ENCODE measurements at places on chromosomes 4 and X. TPM values are rescaled to one million over a fixed set of nuclear protein-coding genes. Genes with fewer than 3 reads are reported as not detected.

GRCh38 chrX:88865634-88866033 lies 118.6 kb downstream of the CPXCR1 start:
- no peak for DNase-seq

DNA sequence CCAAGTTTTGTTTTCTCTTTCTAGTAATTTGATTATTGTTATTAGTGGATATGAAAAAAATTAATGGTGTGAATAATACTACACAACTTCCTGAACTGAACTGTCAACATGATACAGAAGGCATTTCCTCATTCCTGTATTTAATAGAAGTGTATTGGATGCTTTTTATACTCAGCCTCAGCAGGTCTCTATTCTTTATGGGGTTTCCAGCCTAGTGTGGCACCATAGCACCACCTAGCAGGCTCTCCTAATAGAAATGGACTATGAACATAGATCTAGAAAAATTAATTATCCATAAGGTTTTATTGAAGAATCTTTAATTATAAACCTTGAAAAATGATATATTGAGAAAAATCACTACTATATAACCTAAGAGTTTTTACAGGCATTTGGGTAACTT lies 52.4 kb downstream of the GLRB start:
- DNase-seq = no peak

DNA sequence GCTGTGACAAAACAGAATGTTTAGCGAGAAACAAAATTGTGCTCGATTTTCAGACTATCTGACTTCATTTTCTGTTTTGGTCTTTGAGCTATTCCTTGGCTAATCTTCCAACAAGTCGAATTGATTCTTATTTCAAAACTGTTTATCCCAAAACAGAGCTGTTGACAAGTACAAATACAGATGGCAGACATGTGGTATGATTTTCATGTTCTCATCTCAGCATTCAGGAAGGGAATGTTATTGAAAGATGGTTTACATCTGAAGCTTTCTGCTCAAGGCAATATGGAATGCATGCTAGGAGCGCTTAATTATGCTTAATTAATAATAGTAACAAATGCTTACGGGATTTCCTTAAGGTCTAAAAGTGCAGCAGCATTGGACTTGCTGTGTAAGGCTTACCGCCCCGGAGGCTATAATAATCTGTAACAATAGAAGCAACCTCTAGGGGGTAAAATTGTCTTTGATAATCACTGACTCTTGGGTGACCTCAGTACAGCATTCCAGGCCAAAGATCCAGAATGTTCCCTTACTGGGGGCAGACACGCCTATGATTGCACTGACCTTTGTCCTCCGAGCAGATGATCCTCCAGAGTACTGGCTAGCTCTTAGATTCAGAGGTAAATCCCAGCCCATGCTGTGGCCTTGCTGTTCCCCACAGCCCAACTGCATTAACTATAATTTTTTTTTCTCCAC lies 16.4 kb downstream of the LSM6 start:
- no peak for DNase-seq

DNA sequence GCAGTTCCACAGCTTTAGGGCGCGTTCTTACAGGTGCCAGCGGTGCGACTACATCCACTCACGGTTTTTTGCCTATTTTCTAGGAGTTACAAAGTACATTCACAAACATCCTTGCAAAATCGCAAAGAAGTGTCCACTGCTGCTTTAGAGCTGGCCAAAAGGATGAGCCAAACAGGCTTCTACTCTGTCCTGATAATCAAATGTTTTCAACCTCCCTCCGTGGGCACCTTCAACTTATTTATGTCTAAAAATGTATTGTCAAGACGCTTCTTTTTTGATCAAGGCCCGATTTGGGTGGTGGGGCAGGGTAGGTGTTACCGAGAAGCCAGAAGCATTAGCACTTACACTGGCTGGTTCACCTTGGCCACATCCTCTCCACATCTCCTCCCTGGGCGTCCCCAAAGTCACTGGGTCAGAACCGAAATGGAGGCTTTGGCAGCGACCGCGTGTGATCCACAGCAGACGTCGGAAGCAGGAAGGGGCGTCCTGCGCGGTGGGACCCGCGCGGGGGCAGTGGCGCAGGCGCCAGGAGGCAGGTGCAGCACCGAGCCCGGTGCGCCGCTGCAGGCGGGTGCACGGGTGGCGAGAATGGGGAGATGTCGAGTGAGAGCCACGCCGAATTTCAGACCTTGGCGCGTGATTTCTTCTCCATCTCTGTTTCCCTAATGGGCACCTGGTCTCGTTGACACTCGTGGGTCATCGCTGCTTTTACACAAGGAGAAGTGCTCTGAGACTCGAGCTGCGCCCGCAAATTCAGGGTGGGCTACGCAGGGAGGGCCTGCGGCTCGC lies 16.9 kb downstream of the NKX3-2 start:
- no peak for DNase-seq

GRCh38 chrX:150982235-150982787 lies 824 bp upstream of the HMGB3 start:
- DNase-seq = no peak

- no peak for DNase-seq
Measured at GRCh38 chrX:22163326-22163725, 109.4 kb upstream of the CBLL2 start.

DNA sequence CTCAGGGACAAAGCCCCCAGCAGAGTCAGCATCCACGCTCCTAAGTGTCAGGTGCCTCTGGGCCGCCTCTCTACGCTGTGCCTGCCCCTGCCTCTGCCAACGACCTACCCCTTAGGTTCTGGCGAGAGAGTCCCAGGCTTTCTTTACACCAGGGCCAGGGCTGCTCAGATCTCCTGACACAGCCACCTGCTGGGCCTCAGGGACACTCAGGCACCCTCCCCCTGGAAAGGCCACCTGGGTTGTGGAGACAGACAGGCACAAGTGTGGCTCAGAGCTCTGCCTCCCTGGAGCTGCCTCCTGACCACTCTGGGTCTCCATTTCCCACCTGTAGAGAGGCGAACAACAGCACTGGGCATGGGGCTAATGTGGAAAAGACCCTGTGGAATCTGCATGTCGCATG lies 90.0 kb upstream of the ADRA2C start:
- no peak for DNase-seq

- DNase-seq = no peak
Measured at GRCh38 chr4:151715881-151716280, 44.9 kb downstream of the GATB start.

GRCh38 chr4:25896776-25897539 lies 17.1 kb upstream of the SMIM20 start:
- no peak for DNase-seq

DNA sequence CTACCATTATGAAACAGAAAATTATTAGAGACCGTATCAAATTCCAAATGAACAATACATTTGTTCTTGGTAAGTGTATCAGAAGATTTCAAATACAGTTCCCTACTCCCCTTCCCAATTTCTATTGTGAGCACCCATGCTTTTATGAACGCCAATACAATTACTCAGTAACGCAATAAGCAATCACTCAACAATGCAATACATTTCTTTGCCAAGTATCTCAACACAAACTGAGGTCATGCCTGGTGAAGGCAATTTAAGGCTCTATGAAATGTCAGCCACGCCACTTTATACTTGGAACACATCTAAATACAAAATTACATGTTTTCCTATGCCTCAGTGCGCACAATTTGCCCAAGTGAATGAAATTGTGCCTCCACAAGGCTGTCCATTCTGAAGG lies 712 bp downstream of the PNPLA4 start:
- DNase-seq = no peak

GRCh38 chr4:153426207-153426885 lies 39.8 kb upstream of the TMEM131L start:
- DNase-seq = no peak

The LIAS gene
- 14.6 TPM for polyA plus RNA-seq

GRCh38 chr4:142236268-142236667 lies 599.9 kb downstream of the IL15 start:
- no peak for DNase-seq

DNA sequence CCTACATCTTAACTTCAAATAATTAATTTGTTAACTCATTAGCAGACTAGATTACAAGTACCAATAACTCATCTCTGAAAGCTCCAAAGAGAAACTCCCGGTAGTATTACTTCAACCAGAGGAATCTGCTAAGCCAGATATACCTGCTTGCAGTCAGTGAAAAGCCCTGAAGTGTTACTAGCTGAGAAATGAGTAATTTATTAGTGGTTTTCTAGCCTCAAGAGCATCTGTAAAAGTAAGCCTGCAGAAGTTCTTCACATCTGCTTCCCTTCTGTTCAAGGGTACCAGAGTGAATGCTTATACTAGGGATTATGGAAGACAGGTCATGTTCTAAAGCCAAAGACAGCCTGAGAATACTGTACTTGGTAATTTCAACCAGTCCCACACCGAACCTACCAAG lies 34.7 kb downstream of the IRS4 start:
- DNase-seq = no peak

DNA sequence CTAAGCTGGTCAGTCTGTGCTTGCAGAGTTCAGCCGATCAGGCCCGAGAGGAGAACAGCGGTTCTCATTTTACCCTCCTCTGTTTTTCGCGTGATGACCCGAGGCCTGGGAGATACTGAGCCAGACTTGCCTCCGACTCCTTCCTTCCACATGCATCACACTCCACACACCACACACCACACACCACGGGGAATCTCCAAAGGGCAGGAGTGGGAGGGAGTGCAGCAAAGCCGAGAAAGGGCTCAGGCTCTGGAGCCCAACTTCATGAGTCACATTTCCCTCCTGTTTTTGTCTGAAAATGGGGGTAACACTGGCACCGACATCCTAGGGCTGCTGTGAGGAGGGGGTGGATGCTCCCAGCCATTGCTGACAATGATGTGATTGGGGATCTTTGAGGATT lies 38.9 kb downstream of the TKTL1 start:
- no peak for DNase-seq

DNA sequence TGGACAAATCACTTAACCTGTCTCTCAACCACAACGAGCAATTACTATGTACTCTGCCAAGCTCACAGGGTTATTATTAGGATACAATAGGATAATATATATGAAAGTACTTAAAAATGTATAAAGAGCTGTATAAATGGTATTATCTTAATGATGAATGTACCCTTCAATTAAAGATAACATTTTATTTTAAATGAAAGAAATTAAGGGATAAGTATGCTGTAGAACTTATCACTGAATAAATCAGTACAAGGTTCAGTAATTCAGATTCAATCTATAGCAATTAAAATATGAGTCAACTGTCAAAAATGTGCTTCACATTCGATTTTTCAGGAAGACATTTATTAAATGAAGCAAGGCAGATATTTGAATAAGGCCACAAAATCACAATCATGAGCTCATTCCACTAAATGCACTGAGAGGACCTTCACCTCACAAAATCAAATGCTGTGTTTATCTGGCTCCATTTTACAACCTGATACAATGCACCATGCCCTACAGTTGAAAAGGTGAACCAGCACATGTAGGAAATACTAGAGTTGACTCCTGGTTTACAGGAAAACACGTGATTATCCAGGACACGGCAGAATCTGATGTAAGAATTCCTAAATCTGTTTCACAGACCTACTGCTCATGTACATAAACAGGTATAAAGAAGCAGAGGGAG lies 4.4 kb downstream of the LRCH2 start:
- no peak for DNase-seq

DNA sequence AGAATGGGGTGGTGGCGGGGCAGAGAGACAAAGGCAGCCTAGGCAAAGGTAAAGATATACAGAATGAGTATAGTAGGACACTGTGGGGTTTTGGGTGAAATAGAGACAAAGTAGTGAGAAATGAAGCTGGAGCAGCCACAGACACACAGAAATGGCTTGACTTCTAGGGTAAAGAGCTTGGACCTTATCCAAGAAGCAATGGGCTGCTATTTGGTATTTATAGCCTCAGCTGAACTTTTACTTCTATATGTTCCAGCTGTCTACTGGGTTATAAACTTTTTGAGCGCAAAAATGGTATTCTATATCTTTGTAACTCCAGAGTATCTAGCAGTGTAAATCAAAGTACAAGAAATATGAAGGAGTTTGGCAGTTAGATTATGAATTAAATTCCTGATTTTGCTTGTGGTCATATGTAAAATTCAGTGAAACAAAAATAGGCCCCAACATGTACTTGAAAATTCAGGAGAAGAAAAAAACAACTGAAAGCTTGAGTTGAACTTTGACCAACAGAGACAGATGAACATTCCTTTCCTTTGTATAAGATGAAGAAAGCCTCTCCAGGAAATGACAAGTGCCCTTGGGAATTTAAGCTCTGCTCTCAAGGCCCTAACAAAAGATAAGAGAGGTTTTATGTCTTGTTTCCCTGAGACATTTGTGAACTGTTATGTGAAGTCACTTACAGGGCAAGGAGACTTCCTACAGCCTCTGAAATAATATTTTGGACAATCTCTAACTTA lies 354.1 kb downstream of the CHIC1 start:
- peak; percentile 6 for DNase-seq

DNA sequence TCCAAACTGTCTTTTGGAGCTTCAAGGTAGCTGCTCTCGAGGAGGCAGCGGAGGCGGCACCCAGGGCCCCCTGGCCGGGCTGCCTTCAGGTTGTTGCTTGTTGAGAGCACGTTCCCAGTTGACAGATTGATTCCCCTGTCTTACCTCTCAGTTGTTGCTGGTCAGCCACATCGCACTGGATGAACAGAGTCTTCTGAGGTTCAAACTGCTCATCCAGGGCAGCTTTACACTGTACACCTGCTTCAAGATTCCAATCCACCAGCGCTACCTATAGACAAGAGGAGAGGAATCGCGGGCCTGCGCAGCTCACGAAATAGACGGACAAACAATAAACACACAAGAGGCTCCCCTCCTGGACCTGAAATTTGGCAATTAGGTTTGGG lies 497 bp downstream of the HPGD start:
- DNase-seq = no peak
